Activated CD4-positive, alpha-beta T cell treated with anti-CD3 and anti-CD28 coated beads, Interleukin-2, Interleukin-6, amounts not matched to agents 100 ng/mL and 50 ng/mL, durations not matched to agents 16 hours and 8 hours (primary cell): ENCODE measurements at places on chromosomes 4 and X.
A peak's percentile ranks its signal among the peaks of the same experiment; 100 is the strongest.

- DNase-seq = no peak
Measured at GRCh38 chr4:53055274-53055673, 193.2 kb downstream of the RASL11B start.

DNA sequence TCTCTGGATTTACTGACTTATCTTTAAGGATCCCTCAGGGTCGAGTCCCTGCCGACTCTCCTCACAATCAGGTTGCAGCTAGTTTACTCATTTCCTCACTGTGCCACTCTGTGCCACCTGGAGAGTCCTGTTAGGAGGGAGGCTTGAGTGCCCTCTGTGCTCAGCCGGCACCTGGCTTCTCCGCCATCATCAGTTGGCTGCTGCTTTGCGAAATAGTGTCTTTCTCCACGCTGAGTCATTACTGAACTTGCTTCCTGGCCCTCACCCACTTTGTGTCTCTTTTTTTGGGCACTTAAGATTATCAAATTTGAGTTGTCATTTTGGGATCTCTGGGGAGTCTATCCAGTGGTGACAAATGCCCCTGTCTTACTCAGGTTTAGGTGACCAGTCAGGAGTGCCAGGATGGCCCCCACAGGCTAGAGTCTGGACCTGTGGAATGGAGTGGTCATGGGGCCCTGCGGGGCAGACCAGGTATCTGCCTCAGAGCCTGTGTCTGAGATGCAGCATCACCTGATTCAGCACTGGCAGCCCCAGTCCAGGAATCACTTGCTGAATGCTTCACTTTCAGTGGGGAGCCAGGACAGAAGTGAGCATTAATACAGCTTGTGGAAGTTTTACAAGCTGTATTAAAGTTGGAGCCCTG, 37.7 kb downstream of the JADE1 start:
- DNase-seq = peak; percentile 21

- no peak for DNase-seq
Measured at GRCh38 chr4:7811536-7812191, 128.0 kb downstream of the AFAP1 start.

DNA sequence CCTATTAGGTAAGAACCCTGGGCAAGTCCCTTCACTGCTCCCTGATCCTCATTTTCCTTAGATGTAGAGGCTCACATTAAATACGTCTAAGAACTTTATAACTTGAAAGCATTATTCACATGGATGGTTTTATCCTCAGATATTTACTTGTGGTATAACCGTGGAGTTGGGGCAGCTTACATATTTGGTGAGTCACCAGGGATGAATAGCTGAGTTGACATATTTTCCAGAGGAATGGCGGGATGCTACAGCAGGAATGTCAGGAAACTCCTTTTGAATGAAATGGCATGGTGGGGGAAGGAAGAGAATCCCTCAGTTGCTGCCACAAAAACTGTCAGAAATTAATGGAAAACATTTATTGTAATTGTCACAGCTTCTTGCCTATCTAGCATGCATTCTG, 165.3 kb upstream of the RPS6KA3 start:
- no peak for DNase-seq

- DNase-seq = no peak
Measured at GRCh38 chrX:53376888-53377287, 45.6 kb downstream of the SMC1A start.

GRCh38 chr4:154464654-154465053, 26.9 kb downstream of the DCHS2 start:
- DNase-seq = no peak

- DNase-seq = no peak
Measured at GRCh38 chr4:86007042-86007441, 352.8 kb downstream of the MAPK10 start.

DNA sequence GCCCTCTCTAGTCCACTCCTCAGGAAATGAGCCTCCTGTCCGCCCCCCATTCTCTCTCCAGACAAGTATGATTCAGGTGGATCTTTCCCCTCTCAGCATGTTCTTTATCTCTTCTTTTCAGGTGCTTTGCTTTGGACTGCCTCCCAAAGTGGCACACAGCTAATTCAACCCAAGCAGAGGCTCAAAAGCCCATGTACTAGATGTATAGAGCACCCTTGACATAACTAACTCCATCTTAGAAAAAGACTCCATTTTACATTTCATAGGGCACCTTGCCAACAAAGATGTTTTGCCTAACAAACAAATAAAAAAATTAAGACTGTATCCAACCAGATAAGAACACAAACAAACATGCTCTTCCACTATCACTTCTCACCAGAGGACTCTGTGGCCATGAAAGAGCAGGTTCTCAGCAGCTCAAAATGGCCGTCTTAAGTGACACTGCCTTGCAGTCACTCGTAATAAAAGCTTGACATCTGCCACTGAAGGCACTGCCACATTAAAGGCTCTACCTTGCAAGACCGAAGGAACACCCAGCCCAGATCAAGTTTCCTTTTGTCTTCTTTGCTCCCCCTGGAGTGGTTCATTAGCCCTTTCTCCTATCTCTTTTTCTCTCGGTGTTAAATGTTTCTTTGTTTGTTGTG, 84.9 kb upstream of the TAB3 start:
- DNase-seq = no peak

- no peak for DNase-seq
Measured at GRCh38 chr4:152363086-152363485, 172.8 kb downstream of the FBXW7 start.

- no peak for DNase-seq
Measured at GRCh38 chr4:2297606-2298531, 36.0 kb upstream of the MXD4 start.

DNA sequence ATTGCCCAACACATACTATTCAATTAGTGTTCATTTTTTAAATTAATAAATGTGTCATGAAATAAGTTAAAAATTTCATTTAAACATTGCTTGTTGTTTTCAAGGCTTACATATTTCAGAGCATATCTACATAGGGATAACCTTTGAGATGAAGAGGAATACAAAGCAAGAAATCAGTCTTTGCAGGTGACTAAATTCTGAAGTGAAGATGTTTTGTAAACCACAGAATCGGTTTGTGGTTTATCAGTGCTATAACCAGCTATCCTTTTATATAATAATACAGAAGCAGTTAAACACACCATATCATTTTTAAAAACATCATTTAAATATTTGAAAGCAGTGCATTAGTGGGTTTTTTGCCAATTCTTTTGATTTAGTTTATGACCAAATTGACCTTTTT, 26.9 kb downstream of the FAM241A start:
- peak; percentile 71 for DNase-seq

- peak; percentile 14 for DNase-seq
Measured at GRCh38 chr4:119040694-119041185, 94.9 kb upstream of the MYOZ2 start.

GRCh38 chr4:38563707-38564495, 100.1 kb upstream of the KLF3 start:
- DNase-seq = no peak

- DNase-seq = no peak
Measured at GRCh38 chr4:27666943-27667342, 806.3 kb downstream of the STIM2 start.

- peak; percentile 69 for DNase-seq
Measured at GRCh38 chr4:144174401-144175067, 34.0 kb upstream of the GYPA start.

GRCh38 chr4:107854356-107855022, 29.8 kb downstream of the SGMS2 start:
- DNase-seq = no peak

DNA sequence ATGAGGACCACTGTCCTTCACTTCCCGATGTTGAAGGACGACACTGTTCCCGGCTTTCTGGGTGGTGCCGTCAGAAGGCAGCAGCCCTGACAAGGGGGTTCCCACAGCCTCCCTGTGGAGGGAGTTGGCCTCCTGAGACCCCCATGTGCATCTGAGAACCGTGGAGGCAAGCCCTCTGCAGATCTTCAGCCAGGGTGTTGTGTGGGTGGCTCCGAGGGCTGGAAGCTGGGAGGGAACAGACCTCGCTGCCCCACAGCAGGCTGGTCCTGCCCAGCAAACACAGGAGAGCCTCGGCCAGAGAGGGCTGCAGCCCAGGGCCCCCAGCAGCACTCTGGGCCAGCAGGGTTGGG, 16.2 kb downstream of the DGKQ start:
- no peak for DNase-seq

- no peak for DNase-seq
Measured at GRCh38 chrX:132472397-132472796, 16.4 kb downstream of the MBNL3 start.

- no peak for DNase-seq
Measured at GRCh38 chrX:5971300-5971699, 257.4 kb downstream of the NLGN4X start.

- peak; percentile 56 for DNase-seq
Measured at GRCh38 chrX:102934624-102935023, 2.4 kb upstream of the RAB40AL start.

DNA sequence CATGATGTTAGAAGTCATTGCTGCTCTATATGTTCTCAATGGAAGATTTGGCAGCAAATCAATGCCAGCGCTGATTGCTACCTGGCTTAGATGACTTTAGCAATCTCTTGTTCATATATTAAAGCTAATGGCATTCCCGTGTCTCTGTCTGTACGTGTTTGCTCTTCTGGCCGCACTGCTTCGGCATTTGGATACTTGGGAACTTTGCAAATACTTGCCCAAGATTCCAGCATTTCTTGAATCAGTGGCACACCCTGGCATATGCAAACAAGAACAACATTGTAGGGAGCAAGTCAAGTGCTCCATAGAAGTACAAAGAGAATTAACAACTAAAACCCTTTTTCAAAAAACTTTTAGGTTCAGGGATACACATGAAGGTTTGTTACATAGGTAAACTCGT, 128.9 kb upstream of the TMEM164 start:
- DNase-seq = no peak

DNA sequence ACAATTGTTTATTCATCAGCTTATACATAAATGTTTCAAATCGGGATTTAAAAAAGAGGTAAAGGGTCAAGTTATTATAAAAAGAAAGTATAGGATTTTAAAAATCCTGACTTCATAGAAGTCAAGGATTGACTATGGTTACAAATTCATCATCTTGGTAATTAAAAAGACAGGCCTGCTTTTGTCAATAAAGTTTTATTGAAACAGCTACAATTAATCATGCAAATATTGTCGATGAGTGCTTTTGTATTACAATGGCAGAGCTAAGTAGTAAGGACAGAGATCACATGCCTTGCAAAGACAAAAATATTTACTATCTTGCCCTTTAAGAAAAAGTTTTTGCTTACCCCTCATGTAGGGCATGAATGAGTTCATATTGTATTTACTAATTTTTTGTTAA, 595.4 kb downstream of the IL15 start:
- no peak for DNase-seq
